ENCODE measurements at places on chromosomes 6 and 20.

- DNase-seq: no peak
These were observed 280.2 kb downstream of the TBC1D7 start for GRCh38 chr6:13048113-13048512.

- peak; percentile 26 for DNase-seq
These were observed 22.4 kb upstream of the UTRN start for GRCh38 chr6:144262470-144263369.

GRCh38 chr20:42887281-42887680 lies 302.4 kb downstream of the PTPRT start:
- DNase-seq: no peak

- DNase-seq: peak; percentile 54
These were observed 50.0 kb upstream of the SCGN start for GRCh38 chr6:25601800-25602673.

GRCh38 chr6:6332811-6333244 lies 12.4 kb upstream of the F13A1 start:
- DNase-seq: no peak

DNA sequence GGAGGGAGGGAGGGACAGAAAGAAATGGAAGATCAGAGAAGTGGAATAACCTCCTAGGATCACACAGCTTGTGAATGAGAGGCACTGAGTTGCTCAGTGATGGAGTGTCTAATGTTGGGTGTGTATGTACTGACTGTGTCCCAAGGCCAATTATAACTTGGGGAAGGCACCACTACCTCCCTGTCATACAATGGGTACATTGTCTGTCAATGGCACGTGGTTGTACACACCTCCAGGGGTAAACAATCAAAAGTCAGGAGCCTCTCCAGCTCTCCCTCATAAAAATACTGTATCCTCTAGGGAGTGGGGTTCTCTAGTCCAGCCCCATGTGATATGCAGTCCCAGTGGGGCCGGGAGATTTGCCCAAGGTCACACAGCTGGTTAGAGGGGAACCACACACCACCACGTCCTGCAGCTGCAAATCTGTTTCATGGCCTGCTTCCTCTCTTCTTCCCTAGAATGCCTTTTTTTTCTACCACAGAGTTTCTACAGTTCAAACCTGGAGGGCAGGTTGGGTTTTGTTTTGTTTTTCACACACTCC lies 112.5 kb downstream of the SNX5 start:
- DNase-seq: peak; percentile 93

- DNase-seq: peak; percentile 68
These were observed 12.9 kb upstream of the JARID2 start for GRCh38 chr6:15232836-15233510.

- DNase-seq: peak; percentile 56
These were observed 3.7 kb downstream of the TNFAIP3 start for GRCh38 chr6:137870744-137871247.

- no peak for DNase-seq
These were observed 34.8 kb upstream of the B4GALT5 start for GRCh38 chr20:49748525-49748838.

- no peak for DNase-seq
These were observed 18.8 kb upstream of the RALGAPA2 start for GRCh38 chr20:20731000-20731944.

DNA sequence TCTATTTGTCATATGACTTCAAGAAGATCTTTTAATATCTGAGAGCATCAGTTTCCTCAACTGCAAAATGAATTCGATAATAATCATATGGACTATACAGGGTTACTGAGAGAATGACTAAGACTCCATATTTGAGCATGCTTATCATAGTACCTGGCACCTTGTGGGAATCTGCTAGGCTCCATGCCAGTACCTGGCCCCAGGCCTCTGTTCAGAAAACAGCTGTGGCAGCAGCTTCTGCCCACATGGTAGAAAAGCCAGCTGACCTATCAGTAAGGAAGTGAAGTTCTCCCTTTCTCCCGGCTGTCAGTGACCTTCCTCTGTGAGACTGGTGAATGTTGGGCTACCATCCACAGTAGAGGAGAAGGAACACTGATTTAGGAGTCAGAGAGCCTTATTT lies 574.9 kb upstream of the CHD6 start:
- DNase-seq: peak; percentile 41

- no peak for DNase-seq
These were observed 327.6 kb upstream of the HTR1E start for GRCh38 chr6:86609549-86610388.

DNA sequence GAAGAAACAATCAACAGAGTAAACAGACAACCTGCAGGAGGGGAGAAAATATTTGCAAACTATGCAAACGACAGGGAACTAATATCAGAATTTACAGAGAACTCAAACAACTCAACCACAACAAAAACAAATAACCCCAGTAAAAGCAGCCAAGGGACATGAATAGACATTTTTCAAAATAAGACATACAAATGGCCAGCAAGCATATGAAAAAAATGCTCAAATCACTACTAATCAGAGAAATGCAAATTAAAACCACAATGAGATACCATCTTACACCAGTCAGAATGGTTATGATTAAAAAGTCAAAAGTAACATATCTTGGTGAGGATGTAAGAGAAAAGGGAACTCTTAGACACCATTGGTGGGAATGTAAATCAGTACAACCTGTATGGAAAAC lies 215.0 kb downstream of the THBS2 start:
- DNase-seq: no peak

- DNase-seq: peak; percentile 83
These were observed 10.5 kb downstream of the NKX2-2 start for GRCh38 chr20:21503345-21503744.

GRCh38 chr6:111487661-111488060 lies 4.6 kb upstream of the REV3L start:
- no peak for DNase-seq

GRCh38 chr20:43680981-43681380 lies 14.1 kb downstream of the MYBL2 start:
- peak; percentile 31 for DNase-seq

DNA sequence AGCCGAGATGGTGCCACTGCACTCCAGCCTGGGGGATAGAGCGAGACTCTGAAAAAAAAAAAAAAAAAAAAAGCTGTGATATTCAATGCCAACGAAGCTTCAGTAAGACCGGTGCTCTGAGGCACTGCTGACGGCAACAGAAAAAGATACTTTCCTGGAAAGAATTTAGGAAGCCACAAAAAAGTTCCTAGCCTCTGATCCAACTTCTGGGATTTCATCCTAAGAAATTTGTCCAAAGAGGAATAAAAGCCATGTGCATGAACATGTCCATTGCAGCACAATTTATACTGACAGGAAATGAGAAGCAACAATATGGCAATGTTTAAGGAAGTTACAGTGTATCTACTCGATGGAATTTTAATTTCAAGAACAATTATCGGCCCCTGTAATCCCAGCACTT lies 24.5 kb upstream of the CARMIL1 start:
- DNase-seq: no peak

- peak; percentile 86 for DNase-seq
These were observed 12.8 kb upstream of the MDFI start for GRCh38 chr6:41625442-41625841.

DNA sequence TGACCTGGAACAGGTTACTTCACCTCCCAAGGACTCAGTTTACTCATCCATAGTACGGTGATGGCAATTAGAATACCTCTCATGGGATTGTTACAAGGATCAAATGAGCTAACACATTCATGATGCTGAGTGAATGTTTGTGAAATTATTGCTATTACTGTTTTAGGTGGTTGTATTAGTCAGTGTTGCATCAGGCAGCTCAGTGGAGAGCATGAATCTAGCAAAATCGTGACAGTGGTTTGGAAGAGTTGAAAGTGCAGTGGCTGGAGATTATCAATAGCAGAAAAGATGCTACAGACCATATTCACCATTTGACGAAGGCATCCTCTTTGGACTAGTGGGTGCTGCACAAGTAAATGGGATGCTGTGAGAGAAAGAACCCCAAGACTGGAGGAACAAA lies 50.4 kb upstream of the CTNNBL1 start:
- DNase-seq: no peak

DNA sequence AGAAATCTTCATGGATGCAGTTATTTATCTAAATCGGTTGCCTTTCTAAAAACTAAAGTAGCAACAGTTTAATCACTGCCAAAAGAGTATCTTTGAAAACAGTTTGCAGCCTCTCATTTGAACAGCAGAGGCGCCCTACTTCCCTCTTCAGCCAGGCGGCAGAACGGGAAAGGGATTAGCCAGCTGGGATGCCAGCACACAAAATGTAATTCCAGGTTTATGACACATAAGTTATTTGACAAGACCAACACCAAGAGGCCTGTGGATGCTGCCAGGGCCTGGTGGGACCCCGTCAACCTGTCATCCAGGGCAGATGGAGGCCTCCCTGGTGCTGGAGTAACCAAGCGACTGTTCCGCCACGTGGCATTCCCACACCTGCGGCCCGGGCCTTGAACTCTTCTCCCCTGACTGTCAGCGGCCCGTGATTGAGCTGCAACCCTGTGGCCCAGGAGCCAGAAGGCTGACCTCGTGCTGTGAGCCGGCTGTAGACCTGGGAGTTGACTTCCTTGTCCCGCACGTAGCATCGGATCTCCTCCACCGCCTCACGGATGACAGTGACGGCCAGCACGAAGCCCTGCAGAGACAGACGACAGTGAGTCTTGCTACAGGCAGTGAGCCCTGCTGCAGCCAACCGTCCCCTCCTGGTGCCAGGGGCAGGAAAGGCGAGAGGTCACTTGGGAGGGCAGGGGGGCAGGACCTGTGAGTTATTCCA lies 55.5 kb downstream of the ATP9A start:
- DNase-seq: no peak

- DNase-seq: no peak
These were observed 34.5 kb downstream of the NTSR1 start for GRCh38 chr20:62742979-62743776.

GRCh38 chr20:46004889-46005473 lies 3.7 kb upstream of the MMP9 start:
- DNase-seq: no peak

GRCh38 chr6:105194106-105194505 lies 14.3 kb upstream of the POPDC3 start:
- no peak for DNase-seq

GRCh38 chr6:52499026-52499425 lies 77.8 kb downstream of the TRAM2 start:
- DNase-seq: no peak

DNA sequence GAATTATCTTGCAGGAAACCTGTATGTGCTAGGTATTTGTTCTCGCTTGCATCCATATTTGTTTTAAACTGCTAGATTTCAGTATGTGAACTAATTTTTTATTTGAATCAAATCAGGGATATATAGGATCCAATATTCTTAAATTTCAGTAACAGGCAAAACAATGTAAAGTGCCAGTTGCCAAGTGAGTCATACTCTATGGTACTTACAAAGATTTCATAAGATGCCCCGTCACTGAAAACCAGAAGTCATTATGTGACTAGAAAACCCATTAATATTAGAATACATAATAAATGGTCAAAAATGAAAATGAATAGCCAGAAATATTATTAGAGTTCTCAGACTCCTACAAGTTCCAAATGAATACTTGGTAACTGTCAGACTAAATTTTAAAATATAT lies 481.2 kb downstream of the TFAP2A start:
- no peak for DNase-seq

- DNase-seq: no peak
These were observed 19.4 kb downstream of the ULBP1 start for GRCh38 chr6:149983145-149983544.

GRCh38 chr20:63166193-63167020 lies 49.5 kb downstream of the YTHDF1 start:
- no peak for DNase-seq

- DNase-seq: no peak
These were observed 32.6 kb downstream of the BMP6 start for GRCh38 chr6:7758456-7758855.

GRCh38 chr6:111096246-111096645 lies 8.9 kb downstream of the SLC16A10 start:
- DNase-seq: peak; percentile 93

GRCh38 chr6:7723554-7723953 lies 2.3 kb upstream of the BMP6 start:
- DNase-seq: no peak

GRCh38 chr6:167685654-167686053 lies 141.1 kb upstream of the AFDN start:
- DNase-seq: no peak

GRCh38 chr20:33731693-33732165 lies at the start of gene ZNF341:
Gene ZNF341 (plus strand): TSS chr20:33731996. CDS start chr20:33732022, 26 bp downstream.
- DNase-seq: no peak

GRCh38 chr6:54320871-54321270 lies 12.6 kb downstream of the TINAG start:
- DNase-seq: no peak

DNA sequence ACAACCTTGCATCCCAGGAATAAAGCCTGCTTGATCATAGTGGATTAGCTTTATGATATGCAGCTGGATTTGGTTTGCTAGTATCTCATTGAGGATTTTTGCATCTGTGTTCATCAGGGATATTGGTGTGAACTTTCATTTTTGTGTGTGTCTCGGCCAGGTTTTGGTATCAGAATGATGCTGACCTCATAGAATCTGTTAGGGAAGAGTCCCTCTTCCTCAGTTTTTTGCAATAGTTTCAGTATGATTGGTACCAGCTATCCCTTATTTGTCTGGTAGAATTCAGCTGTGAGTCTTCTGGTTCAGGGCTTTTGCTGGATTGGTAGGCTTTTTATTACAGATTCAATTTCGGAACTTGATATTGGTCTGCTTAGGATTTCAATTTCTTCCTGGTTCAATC lies 132.5 kb downstream of the ZFAND3 start:
- no peak for DNase-seq

GRCh38 chr6:166553563-166554271 lies 32.8 kb downstream of the RAMACL start:
- DNase-seq: no peak

- DNase-seq: peak; percentile 40
These were observed 45.3 kb upstream of the COL21A1 start for GRCh38 chr6:56292505-56293181.
